HL-60 (cell line): ENCODE measurements at places on chromosomes 6 and 20.

DNA sequence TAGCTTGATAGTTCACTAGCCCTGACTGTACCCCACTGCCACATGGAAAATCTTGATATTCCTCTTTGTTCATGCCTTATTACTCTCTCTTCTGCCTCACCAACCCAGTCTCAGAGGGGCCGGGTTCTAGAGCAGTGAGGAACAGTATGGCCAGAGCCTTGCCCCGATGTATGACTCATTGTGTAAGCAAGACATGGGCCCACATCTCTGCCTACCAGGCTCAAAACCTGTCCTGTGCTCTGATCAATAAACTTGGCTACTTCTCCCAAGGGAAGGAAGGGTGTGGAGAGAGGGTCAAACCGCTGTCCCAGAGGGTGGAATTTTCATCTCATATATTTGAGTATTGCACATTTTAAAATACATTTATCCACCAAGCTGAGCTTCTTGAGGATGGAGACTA, 91.7 kb downstream of the DNAH8 start:
- no peak for DNase-seq

- no peak for DNase-seq
These were observed 695.3 kb downstream of the MAFB start for GRCh38 chr20:39993742-39994141.

DNA sequence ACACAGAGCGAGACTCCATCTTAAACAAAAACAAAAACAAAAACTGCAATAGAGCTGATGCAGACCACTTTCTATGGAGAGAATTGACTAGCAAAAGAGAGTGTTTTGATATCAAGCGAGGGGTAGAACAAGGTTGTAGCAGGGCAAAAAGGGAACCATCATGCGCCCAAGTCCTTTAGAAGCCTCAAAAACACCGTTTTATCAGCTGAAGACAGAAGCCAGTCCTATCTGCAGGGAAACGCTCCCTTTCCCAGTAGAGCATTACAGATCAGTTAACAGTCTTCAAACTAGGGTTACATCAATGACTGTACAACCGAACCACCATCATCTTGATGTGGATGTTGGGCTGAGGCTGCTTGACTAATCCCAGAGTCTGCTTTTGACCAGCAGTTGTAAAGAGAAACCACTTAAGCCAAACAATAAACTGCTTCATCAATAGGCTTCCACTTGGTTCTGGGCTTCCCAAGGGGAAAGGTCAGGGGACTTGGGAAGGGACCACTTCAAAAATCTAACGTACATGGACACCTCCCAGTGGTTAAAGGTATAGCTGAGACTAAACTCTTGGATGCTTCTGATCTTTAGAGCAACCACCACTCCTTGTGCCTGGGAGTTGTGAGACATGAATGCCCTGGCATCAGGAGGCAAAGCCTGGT, 59.6 kb upstream of the SPDEF start:
- DNase-seq, result no peak

DNA sequence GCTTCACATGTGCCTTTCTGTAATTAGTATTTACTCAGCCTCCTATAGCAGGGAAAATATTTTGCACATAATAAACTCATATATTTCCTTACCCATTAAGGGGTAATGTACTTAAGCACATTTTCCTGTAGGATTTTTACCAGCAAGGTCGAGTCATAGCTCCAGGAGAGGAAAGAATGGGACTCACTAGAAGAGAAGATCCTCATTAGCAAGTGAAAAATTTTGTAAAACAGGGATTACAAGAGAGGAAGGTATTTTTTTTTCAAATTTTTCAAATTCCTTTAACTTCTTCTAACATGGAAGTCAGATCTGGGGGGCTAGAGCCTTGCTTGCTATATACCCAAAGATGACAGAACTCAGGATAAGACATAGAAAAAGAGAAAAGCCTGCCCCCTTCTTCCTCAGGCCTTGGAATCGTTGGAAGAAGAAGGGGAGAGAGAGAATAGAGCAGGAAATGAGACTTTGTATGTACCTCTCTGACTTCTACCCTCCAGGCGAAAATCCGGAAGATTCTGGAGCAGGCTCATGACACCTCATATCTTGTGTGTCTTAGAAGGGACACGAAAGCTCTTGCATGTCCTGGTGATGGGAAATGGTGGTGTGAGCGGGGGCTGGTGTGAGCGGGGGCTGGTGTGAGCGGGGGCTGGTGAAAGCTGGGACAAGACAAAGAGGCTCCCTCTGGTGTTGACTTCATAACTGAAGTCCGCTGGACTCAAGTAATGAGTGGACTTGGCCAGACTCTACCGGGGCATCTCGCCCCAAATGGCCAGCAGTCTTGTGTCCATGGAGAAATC, 256.9 kb upstream of the PLCB4 start:
- DNase-seq, result no peak

DNA sequence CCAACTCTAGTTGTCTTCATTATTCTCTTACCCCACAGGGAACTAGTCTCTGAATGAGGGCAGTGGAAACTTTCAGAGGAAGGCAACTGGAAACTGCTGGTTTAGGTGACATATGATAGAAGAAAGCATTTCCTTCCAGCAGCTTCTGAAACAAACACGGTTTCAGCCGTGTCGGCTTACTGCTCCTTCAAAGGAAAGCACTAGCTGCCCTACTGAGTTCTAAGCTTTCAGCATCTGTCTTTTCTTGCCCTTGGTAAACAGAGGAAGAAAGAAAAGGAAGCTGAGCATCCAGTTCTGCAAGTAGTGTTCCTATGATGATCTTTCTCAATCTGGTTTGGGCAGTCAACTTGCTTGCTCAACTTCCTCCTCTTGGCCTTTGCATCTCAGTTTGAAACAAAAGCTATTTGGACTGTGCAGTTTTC, 117.5 kb upstream of the CEP85L start:
- peak; percentile 75 for DNase-seq

DNA sequence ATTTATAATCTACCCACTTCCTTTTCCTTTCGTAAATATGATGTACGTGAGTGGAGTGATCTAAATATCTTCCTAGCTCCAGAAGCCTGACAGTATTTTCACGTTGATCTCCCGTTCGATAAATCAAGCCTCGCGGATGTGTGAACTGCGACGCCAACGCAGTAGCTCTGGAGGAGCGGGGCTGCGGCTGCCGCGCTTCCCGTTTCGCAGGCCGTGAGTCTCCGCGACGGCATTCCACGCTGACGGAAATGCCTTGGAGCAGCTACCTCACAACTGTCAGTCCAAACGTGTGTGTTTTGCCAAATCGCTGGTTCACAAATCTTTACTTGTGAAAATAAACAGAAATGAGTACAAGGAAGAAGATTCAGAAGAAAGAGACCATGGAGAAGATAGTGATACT, 41.2 kb downstream of the BTBD3 start:
- DNase-seq, result no peak
